ENCODE measurements at places on chromosomes 6 and 20.

DNA sequence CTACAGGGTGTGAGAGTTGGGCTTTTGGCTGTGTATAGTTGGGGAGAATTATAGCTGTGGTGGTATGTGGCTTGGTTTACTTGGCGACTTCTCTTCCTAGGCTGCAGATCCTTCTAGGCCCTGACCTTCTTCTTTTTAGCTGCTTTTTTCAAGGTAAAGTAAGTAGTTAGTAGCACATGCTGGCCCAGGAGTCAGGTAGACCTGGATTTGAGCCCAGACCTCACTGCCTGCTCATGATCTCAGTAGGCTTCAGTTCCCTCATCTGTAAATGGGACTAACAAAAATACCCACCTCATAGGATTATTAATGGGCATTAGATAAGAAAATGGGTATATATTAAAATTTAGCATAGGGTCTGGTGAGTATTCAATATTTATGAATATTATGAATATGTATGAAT is 17.4 kb upstream of the TMEM217 start:
- no peak for DNase-seq

DNA sequence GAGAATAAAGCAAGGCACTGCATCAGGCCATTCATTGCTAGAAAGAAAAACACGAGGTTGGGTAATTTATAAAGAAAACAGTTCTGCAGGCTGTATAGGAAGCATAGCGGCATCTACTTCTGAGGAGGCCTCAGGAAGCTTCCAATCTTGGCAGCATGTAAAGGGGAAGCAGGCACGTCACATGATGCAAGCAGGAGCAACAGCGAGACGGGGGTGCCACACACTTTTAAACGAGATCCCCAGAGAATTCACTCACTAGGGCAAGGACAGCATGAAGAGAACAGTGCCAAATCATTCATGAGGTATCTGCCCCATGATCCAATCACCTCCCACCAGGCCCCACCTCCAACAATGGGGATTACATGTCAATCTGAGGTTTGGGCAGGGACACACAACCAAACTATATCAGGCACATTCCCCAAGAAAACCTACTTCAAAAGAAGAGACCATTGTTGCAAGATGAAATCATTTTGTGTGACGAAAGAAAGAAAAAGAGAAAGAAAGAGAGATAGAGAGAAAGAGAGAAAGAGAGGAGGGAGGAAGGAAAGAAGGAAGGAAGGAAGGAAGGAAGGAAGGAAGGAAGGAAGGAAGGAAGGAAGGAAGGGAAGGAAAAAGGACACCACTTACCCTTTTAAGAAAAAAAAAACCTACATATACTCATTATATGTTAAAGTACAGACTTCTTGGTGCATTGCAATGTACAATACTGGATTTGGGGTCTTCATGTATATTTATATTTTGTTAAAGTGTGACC is 95.9 kb upstream of the PLEKHG1 start:
- no peak for DNase-seq

GRCh38 chr20:32635764-32636163 is 38.0 kb downstream of the C20orf203 start:
- peak; percentile 83 for DNase-seq

- DNase-seq, result no peak
Observed at GRCh38 chr6:123240626-123241025, 244.6 kb downstream of the CLVS2 start.

DNA sequence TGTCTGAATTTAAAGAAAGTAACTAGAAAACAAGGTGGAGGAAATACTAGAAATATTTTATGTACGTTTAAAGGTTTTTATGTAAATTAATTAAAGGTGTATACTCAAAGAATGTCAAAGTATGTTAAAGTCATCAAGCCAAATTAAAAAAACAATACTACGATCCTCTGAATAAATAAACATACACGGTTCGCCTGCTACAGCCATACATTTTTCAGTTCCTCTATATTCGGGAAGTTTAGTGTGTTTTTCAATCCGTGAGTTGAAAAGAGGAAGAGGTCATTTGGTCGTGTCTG is 626 bp downstream of the STX7 start:
- DNase-seq, result no peak

GRCh38 chr20:53594068-53595017 is 704 bp upstream of the ZNF217 start:
- DNase-seq, result peak; percentile 97

Measured in NCI-H2171 treated with DMSO at 0.1 percent for 48 hours (cell line).